ENCODE measurements at places on chromosomes 4 and X. TPM values are rescaled to one million over a fixed set of nuclear protein-coding genes. Genes with fewer than 3 reads are reported as not detected.

The TLR3 gene
- 0.40 TPM for total RNA-seq

The CYTL1 gene
- 4.6 TPM for total RNA-seq

The ARSD gene
- total RNA-seq: 21.6 TPM

The S100P gene
- 0.40 TPM for total RNA-seq

The GCNA gene
- total RNA-seq: 1.8 TPM

The ARSJ gene
- total RNA-seq: 13.9 TPM

The GPR78 gene
- total RNA-seq: not detected
